ENCODE measurements at places on chromosomes 1 and 21.

GRCh38 chr1:231215681-231216385, 25.2 kb upstream of the GNPAT start:
- no peak for DNase-seq

DNA sequence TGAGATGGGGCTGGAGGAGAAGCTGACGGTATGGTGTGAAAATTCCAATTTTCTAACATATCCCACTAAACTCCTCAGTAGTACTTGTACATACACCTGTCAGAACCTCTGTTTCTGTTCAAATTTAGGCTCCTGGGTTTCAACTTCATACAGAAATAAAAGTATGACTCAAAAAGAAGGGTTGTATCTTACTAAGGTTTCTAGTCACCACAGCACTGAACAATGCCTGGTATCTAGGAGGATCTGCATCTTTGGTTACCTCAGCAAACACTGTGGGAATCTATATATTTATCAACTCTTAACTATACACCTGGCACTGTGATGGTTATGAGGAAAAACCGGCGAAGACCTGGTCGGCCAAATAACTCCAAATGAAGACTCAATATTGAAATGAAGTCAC, 13.8 kb downstream of the RBM34 start:
- DNase-seq = no peak

DNA sequence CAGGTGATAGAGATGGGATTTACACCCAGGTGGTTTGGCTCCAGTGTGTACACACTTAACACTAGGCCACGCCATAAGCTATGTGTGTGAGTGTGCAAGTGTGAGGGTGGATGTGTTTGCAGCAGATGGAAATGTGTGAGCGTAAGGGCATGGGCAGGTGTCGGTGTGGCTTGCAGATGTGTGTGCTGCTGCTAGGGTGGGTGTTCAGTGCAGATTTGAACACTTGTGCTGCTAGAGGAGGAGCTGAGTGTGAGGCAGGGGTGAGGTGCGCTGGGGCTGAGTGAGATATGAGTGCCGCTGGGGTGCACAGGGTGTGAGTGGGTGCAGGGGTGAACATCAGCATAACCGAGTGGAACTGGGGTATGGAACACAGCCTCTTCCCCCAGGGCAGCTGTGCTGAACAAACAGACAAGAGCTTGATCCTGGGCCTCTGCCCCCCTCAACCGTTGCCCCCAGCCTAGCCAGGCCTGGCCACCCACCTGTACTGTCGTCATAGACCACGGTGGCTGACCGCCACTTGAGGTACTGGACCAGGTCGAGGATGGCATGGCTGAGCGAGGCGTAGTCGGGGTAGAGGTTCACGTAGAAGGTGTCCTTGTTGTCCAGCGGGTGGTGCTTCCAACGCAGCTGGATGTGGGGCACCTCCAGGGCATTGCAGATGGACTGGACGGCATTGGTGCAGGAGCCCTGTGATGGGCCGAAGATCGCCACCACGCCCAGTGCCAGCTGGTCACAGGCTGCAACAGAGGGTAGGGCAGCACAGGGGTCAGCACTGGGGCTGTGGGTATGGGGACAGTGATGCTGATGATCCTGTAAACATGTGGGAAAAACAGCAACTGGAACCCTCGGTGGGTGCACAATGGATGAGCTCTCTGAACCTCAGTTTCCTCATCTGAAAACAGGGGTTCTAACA, 153.9 kb downstream of the GRIK3 start:
- DNase-seq = no peak

DNA sequence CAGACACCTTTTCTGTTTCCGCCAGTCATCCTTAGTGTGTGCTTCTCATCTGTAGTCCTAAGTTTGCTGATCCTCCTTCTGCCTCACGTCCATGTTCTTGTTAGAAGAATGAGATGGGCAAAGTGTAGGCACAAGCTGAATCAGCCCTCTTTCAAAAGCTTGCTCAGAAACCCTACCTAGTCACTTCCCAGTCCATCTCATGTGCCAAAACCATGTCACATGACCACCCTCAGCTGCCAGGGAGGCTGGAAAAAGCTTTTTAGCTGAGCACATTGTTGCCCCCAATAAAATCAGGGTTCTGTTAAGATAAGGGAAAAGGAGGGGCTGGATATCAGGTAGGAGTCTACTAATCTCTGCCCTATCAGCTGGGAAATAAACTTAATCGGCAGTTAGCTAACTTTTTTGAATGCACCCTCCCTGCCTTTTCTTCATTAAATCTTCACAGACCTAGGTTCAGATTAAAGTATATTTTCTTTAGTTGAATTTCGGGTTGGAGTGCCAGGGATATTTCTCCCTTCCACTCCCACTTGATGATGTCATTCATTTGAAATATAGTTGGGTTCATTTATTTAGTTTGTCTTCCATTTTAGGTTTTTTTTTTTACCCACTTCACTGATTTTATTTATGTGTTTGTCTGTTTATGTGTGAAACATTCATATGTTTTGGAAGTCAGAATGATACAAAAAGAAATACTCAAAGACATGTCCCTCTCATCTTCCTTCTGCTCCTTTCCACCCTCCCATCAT, 129.2 kb downstream of the ROR1 start:
- DNase-seq = no peak

GRCh38 chr1:211329764-211330201, 3.1 kb downstream of the TRAF5 start:
- DNase-seq = no peak

- DNase-seq = no peak
Observed at GRCh38 chr21:14977814-14978213, 87.0 kb downstream of the NRIP1 start.

DNA sequence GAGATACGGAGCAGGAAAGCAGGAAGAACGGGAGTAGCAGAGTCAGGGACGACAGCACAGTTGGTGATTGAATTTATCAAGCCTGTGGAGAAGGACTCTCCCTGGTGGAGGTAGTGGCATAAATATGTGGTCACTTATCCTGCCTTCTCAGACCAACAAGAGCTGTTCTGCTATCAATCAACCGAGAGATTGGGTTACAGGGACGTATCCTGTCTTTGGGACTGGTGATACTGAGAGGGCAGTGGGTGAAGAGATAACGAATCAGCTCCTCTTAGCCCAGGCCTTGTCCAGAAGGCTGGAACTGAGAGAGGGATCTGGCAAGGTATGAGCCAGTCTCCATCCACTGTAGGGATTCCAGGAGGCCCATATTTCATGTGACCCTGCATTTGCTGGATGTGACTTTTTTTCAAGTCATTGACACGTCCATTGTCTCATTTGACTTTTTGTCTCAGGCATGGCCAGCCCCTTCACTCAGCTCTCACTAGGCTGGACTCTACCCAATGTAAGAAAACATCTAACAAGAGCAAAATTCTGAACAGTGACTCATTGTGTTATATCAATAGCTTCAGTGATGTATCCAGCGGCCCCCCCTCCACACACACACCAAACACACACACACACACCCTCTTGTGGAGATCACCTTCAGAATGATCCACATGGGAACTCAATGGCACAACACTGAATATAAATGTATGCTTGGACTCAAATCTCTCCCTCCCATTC, 11.3 kb downstream of the C1orf116 start:
- DNase-seq = no peak

- DNase-seq = no peak
Observed at GRCh38 chr1:29416267-29417146, 180.2 kb downstream of the PTPRU start.

GRCh38 chr1:183372586-183373230, 45.5 kb downstream of the NMNAT2 start:
- DNase-seq = no peak

- DNase-seq = no peak
Observed at GRCh38 chr1:197306381-197307062, 38.5 kb downstream of the CRB1 start.

GRCh38 chr1:89259283-89259971, 13.2 kb downstream of the GBP5 start:
- DNase-seq = no peak

DNA sequence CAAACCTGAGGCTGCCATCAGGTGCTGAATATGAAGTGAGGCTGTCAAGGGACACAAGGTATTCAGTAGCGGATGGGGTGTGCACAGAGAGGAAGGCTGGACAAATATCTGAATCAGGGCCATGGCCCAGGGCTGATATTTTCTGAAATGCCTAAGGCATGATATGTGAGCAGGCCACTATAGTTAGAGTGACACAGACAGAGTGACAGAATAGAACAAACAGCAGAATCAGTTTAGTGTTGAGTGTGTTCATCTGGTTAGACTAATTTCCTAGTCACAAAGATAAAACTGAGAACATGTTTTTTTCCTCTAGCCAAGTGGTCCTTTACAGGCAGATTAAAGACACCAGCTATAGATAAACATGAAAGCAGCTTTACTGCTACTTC, 3.9 kb downstream of the OVAAL start:
- no peak for DNase-seq

GRCh38 chr1:150881331-150882070, 5.1 kb upstream of the ARNT start:
- DNase-seq = no peak

- no peak for DNase-seq
Observed at GRCh38 chr1:170071378-170071777, 3.1 kb downstream of the KIFAP3 start.

- no peak for DNase-seq
Observed at GRCh38 chr1:13888351-13888986, 188.5 kb downstream of the PRDM2 start.

DNA sequence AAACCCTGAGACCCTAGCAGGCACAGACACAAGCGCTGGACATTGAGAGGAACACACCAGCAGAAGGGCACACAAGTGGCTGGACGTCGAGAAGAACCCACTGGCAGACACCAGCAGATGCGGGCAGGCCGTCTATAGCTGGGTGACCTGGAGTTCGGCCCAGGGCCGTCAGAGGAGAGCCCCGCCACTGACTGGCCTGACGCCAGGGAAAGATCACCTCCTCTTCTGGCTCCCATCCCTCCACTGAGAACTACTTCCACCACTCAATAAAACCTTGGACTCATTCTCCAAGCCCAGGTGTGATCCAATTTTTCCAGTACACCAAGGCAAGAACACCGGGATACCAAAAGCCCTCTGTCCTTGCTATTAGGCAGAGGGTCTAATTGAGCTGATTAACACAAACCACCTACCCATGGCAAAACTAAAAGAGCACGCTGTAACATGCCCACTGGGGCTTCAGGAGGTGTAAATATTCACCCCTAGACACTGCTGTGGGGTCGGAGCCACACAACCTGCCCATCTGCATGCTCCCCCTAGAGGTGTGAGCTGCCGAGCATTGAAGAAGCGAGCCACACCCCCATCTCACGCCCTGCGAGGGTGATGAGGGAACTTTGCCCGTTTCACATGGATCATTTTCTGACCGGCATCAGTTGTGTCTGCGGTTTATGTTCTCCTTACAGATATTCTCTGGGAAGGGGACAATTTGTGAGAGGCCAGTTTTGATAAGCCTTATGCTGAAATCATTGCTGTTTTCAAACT, 104.8 kb downstream of the HLX start:
- DNase-seq = no peak

GRCh38 chr1:66356605-66357004, 177.3 kb upstream of the SGIP1 start:
- no peak for DNase-seq

- no peak for DNase-seq
Observed at GRCh38 chr1:58928514-58928913, 144.7 kb upstream of the JUN start.

DNA sequence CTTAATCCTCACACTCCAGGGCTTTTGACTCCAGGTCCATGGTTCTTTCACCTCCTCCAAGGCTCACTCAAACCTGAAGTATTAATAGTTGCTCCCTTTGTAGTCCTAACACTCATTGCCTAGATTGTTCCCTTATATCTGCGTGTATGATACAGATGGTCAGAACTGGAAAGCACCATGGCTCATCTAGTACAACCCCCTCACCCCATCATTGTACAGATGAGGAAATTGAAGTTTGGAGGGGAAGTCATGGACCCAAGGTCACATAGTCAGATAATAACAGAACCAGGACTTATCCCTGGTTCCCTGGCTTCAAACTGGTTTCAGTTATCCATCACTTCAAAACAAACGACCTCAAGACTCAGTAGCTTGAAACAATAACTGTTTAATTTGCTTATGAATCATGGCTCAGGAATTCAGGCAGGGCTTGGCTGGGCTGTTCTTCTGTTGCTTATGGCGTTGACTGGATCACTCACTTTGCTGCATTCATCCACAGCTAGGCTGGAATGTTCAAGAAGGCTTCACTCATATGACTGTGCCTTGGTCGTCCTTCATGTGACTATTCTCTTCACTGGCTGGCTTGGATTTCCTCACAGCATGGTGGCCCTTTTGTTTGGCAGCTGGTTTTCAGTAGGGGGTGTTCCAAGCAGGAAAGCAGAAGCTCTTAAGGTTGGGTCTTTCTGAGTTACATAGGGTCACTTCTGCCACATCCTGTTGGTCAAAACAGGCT, 5.0 kb downstream of the NOS1AP start:
- DNase-seq = no peak

DNA sequence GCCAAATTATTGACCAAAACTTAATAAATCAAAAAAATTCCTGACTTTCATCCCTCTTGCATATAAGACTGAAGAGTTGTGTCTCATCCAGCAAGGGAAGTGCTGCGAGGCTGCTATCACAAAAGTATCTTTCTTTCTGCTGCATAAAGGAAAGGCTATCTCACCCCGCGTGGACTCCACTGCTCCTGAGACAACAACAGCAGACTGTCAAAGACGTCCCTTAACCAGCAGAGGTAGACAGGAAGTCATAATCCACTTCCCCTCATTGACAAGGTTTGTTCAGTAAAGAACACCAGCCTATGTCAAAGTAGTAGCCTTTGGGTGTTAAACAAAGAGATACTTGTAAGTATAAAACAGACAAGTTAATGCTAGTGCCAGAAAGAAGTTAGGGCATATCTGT, 29.4 kb downstream of the VPS26C start:
- DNase-seq = no peak

DNA sequence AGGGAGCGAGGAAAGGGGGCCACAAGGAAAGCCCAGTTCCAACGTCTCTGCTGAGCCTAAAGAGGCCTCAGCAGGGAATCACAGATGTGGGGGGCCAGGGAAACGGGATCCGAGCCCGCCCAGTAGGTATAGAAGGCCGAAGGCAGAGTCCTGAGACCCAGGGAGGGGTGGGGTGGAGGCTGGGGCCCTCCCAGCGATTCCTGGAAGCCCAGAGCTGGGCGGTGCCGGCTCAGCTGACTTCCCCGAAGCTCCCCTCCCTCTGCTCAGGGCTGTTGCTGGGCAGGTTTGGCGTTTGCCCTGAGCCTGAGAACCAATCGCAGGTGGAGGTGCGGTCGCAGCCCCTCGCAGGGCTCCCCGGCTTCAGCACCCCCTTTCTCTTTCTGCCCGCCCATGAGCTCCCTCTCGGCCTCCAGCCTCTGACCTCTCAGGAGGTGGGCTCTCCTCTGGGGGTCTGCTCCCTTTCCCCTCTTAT, 12.8 kb downstream of the ADAMTSL4 start:
- no peak for DNase-seq
